ENCODE measurements at places on chromosomes 5 and 9. TPM values are rescaled to one million over a fixed set of nuclear protein-coding genes. Genes with fewer than 3 reads are reported as not detected.

GRCh38 chr5:2869471-2869870 is 118.0 kb upstream of the IRX2 start:
- DNase-seq: no peak

- DNase-seq: no peak
Measured at GRCh38 chr9:98132158-98132557, 13.1 kb upstream of the TRIM14 start.

DNA sequence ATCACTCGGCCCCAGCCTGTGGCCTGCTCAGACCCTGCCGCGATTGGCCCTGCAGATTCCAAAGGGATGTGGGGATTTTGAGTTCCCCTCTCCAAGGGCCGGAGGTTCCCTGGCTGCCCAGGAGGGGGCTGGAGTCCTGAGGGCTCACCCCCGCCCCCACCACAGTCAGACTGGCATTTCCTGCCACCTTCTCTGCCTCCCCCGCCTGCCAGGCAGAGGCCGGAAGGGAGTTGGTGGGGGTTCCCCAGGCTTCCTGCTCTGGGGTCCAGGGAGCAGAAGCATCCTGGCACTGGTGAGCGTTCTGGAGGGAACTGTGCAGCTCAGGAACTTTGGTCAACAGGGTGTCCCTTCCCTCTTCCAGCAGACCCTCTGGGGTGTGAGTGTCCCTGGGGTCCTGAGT is 70.6 kb downstream of the RXRA start:
- no peak for DNase-seq

- no peak for DNase-seq
Measured at GRCh38 chr5:142360051-142360498, 35.3 kb upstream of the SPRY4 start.

GRCh38 chr5:2375291-2375690 is 376.2 kb downstream of the IRX2 start:
- DNase-seq: no peak

DNA sequence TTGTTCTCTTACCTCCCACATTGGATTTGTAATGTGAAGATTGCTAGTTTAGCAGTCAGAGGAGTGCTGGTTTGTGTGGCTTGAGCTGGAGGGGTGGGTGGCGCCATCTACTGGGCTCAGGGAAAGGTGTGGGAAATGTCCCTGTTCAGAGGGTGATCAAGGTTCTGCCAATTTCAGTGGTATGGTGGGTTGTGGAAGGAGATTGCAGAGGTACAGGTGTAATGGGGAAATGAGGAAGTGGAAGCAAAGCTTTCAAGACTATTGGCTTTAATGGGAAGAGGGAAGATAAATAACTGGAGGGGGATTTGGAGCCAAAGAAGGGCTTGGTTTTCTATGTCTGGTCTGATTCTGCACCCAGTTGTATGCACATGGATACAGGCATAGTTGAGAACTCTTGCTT is 76.4 kb downstream of the OSMR start:
- peak; percentile 66 for DNase-seq

GABRA1 gene
- total RNA-seq: not detected

PCDHB2 gene
- total RNA-seq: 0.32 TPM

PCA3 gene
- total RNA-seq: not detected

PCDHGA8 gene
- total RNA-seq: 3.0 TPM

CEL gene
- total RNA-seq: under 0.01 TPM

PCDH12 gene
- total RNA-seq: under 0.01 TPM

All from fibroblast of villous mesenchyme (primary cell).